Trophoblast cell (in vitro differentiated cells and primary cell): ENCODE measurements at places on chromosomes 16 and 17.

DNA sequence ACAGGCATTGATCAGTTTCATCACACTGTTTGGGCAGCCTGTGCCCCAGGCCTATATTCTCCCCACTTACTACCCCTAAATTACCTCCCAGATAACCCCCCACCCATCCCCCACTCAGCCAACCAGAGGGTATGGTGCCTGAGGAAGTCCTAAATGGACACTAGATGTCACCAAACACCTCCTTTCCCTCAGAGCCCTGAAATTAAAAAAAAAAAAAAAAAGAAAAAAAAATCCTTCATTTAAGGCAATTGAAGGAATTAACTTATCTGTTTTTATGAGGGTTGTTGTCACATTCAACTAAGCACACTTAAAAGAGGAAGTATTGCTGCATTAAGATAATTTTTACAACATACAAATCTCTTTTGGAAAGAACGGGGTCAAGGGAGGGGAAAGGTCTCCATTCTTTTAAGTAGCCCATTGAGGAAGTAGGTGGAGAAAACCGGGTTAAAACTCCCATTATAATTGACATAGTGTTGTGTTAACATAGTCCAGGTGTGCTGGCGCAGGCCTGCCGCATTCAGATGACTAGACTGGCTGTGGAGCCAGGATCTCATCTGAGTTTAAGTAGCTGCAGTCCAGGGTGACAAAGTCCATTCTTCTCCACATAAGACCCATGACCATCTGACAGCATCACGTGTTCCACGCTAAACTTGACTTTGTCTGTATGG is 46.3 kb downstream of the SNX11 start:
- DNase-seq: no peak

GRCh38 chr17:50051606-50052005 is 4.3 kb upstream of the ITGA3 start:
- DNase-seq: no peak

- DNase-seq: no peak
Observed at GRCh38 chr17:50325906-50326305, 20.0 kb upstream of the XYLT2 start.

GRCh38 chr17:45172541-45173286 is 11.0 kb downstream of the HEXIM2 start:
- DNase-seq: no peak
